ENCODE measurements at places on chromosomes 13 and 19.

DNA sequence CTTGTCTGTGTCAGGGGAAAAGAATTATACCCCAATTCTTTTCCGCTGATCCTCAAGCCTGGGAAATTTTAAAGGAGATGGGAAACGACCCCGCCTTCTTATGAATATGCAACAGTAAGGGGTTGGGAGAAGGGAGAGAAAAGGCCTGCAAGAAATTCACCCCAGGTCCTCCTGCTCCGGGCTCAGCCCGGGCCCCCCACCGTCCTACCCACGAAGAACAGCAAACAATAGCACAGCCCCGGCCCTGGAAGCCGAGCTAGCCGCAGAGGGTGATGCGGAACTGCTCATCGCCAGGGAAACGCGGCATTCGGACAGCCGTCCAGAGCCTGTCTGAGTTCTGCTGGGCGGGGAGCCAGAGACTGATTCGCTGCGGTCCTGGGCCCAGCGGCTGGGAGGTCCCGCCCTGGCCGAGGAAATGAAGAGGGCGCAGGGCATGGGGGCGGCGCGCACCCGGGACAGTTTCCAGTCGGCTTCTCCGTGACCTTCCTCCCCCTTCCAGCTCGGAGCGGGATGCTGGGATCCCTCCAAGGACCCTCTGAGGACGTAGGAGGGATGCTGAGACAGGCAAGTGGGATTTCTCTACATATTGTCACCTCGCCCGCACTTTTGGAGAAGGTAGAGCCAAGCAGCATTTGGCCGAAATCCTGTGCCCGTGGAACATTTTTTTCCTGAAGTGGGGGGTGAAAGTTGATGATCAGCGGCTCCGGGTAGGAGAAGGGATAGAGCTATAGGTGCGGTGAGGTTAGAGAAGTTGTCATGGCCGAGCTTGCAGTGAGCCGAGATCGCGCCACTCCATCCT is 82.3 kb upstream of the C1QTNF9B start:
- peak; percentile 24 for DNase-seq

GRCh38 chr13:110280985-110281688 is 25.8 kb downstream of the COL4A1 start:
- no peak for DNase-seq

DNA sequence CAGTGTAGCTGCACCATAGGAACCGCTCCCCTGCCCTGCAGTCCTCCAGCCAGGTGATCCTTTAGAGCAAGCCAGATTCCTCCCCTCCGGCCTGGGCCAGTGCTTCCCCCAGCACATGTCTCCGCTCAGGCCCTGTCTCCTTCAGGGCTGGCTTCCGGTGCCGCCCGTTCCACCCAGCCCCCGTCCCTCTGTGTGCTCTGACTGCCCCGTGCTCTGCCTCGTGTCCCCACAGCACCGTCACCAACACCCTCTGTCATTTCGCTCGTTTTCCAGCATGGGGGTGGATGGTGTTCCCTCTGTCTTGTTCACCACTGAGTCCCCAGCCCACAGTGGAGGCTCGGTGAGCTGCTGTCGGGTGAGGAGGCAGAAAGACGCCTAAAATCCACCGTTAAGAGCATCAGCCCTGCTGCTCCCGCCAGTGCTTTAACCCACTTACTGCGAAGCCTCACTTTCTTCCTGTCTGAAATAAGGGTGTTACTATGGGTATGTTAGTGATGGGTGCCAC is 54.5 kb downstream of the TSSK6 start:
- DNase-seq, result no peak

GRCh38 chr13:113656831-113657671 is 947 bp downstream of the ATP4B start:
- no peak for DNase-seq

DNA sequence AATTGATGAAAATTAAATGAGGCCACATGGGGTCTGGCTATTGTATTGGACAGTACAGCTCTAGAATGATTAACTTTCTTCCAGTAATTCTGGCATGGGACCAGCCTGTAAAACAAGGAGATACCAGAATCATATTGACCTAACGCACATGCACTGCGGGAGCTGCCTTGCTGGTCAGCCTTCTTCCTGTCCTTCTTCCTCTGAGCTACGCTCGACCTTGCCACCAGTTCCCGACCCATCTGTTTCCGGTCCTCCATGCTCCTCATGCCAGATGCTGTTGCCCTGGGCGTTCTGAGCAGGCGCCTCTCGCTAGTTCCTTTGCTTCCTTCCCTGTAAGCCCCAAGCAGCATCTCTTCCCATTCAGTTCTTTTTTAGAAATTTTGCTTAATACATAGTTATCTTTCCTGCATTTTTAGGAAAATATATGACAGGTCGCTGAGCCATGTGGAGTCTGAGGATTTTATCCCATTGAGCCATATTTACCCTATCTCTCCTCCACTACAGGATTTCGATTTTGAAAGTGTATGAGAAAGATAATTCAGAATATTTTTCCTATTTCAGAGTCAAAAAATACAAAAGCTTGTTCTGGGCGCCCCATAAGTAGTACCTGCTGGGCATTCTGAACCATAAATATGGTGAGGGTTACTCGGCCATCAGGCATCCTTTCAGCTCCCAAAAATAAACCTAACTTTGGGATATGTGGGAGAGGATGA is 38.6 kb downstream of the TNFRSF19 start:
- no peak for DNase-seq

- DNase-seq, result no peak
Measured at GRCh38 chr19:8377598-8377997, 12.6 kb upstream of the RAB11B start.
